ENCODE measurements at places on chromosomes 11 and 22.
A peak's percentile ranks its signal among the peaks of the same experiment; 100 is the strongest.

GRCh38 chr11:120774591-120775386, 249.1 kb upstream of the TBCEL start:
- no peak for DNase-seq

- no peak for DNase-seq
Measured at GRCh38 chr11:71311176-71311925, 59.0 kb upstream of the SHANK2 start.

DNA sequence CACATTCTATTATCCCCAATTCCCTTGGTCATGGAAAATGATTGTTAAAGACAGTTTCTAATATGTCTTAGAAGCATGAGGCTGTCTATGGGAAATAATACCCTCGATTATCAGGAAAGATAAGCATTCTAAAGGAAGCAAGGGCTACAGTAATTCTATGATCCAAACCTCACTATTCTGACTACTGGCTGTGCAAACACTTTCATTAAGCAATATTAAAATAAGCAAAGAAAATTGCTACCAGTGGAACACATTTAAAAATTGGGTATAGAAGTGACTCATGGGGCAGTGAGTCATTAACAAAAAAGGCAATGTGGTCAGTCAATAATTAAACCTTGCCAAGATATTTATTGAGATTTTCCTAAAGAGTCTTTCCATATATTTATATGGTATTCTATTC, 1415.2 kb upstream of the TENM4 start:
- no peak for DNase-seq

- DNase-seq: no peak
Measured at GRCh38 chr11:83706566-83706965, 420.4 kb upstream of the CCDC90B start.

DNA sequence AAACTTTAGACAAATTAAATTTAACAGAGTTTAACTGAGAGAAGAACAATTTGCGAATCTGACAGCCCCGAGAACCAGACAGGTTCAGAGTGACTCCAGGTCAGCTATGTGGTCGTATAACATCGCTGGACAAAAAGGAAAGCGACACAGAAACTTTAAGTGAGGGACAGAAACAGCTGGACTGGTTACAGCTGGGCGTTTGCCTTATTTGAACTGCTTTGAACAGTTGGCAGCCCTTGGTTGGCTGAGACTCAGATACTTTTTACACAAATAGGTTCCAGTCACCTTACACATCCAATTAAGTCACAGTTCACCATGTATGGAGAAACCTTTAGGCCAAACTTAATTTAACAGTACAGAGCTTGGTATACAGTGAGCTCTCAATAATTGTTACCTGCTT, 436.9 kb downstream of the GUCY1A2 start:
- no peak for DNase-seq

DNA sequence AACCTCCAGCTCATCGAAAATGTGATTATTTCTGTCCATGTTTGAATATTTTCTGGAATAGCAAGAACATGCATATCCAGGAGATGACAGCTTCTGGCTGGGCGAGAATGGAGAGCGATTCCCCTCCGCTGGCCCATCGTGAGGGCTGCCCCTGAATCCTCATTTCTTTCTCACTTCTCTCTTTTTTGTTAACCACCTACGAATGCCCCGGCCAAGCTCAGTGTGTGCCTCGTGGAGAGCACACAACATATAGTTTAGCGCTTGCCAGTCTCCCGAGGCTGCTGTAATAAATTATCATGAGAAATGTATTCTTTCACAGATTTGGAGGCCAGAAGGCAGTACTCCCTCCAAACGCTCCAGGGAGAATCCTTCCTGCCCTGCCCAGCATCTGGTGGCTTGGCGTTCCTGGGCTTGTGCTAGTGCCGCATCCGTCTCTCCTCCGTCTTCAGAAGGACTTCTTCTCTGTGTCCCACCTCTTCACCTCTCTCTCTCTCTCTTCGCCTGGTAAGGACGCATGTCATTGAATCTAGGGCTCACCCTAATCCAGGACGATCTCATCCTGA, 1306.0 kb downstream of the TBC1D22A start:
- DNase-seq: no peak

DNA sequence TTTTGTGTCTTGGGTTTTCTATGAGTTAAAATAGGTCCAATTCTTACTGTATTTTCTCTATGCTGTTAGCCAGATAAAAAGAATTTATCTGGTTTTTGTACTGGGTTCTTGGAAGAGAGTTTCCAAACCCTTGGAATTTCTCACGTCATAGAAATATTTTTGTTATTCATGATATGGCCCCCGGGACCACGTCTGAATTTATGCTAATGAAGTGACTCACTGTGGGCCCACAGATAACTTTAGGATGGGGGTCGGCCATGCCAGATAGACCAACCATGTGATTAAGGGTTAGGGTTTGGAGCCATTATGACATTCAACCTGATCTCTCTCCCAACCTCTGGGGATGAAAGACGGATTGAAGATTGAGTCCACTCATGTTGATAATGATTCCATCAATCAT, 35.6 kb upstream of the DDI1 start:
- DNase-seq: peak; percentile 19

DNA sequence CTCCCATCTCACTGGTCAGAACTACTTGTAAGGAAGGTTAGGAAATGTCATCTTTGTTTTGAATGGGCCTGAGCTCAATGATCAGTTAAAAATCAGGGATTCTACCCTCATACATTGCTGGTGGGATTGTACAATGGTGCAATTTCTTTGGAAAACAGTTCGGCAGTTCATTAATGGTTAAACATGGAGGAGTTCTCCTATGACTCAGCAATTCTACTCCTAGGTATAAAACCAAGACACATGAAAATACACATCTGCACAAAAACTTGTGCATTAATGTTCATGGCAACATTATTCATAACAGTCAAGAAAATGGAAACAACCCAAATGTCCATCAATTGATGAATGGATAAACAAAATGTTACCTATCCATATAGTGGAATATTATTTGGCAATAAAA, 4.9 kb upstream of the APOA5 start:
- no peak for DNase-seq

- peak; percentile 72 for DNase-seq
Measured at GRCh38 chr11:62889484-62890437, 9.1 kb downstream of the SLC3A2 start.

DNA sequence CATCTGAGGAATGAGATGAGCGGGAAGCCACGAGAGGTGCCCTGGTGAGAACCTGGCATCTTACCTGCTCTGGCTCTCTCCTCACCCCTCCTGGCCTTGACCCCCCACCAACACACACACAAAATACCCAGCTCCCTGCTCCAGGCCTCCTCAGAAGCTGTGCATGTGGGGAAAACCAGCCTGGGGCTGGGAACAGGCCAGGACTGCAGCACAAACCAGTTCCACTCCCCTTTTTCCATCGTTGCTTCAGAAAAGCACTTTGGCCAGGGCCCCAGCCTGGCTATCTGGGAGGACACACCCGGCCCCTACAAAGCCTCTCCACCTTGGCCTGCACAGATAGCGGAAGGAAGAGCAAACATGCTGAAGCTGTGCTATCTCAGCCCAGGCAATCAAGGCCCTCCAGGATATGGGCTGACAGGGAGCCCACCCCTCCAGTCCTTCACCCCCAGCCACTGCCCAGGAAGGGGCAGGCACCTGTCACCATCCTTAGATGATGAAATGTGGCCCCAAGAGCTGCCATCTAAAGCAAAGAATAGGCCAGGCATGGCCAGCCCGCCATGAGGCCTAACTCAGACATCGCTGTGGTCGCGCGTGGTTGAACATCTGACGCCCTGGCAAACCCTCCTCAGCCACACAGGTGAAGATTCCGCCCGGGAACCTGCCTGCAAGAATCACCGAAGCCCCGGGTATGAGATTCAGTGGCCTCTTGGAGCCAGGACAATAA, 35.4 kb downstream of the PISD start:
- no peak for DNase-seq

- DNase-seq: no peak
Measured at GRCh38 chr11:130825983-130826382, 90.3 kb downstream of the SNX19 start.

DNA sequence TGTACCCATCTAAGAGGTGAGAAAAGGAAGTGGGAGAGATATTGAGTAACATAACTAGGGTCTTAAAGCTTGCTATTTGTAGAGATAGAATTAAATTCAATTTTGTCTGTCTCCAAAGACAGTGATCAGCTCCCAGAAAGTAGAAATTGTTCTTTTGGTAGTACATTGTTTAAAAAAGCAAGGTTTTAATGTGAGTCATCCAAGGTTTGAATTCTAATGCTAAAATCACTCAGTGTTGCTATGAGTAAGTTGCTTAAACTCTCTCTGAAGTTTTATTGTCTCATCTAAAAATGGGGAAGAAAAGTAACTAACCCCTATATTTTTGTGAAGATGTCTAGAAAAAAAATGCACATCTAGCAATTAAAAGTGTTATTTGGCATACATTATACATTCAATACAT, 1004.5 kb upstream of the CCDC90B start:
- peak; percentile 29 for DNase-seq

GRCh38 chr11:113176599-113177360, 137.6 kb upstream of the TTC12 start:
- DNase-seq: peak; percentile 83

GRCh38 chr22:49091917-49092545, 735.6 kb downstream of the BRD1 start:
- DNase-seq: no peak

DNA sequence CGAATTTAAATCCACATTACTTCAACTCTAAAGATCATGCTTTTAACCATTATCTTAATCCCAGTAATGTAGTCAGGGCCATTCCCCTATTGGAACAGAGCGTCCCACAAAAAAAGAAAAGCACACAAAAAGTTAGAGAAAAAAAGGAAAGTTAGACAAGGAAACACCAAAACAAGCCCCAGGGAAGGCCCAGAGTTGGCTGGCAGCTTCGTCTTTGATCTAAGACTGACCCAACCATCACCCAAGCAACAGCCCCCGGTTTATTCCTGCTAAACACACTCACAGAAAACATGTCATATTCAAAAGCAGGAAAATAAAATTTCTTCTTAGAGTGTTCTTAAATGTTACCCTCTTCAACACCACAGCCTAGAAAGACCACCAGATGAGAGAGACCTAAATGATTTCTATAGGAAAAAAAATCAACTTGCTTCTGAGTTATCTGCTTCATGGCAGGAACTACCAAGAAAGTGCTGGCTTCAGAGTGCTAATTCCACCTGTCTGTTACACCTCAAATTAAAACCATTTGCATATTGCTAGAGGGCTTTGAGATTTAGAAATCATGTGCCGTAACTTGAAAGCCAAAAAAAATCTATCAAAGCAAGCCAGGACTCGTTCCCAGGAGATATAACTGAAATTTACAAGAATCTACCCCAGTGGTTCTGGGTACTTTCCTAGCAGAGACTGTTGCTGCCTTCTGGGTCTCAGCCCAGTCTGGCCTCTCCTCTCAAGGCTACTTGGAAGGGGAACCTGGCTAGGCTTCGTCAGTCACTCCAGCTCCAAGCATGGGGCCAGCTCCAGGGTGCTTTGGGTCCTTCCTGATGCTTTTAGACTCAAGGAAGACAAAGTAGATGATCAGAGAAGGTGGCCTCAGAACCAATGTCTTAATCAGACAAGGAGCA, 31.2 kb downstream of the POU2AF3 start:
- no peak for DNase-seq

- no peak for DNase-seq
Measured at GRCh38 chr11:1119604-1120146, 38.1 kb upstream of the MUC5AC start.

- DNase-seq: no peak
Measured at GRCh38 chr11:127023991-127024390, 23.4 kb upstream of the KIRREL3 start.

GRCh38 chr11:86043765-86044503, 24.9 kb downstream of the PICALM start:
- no peak for DNase-seq

- DNase-seq: peak; percentile 37
Measured at GRCh38 chr22:42962295-42963230, 52.4 kb downstream of the PACSIN2 start.

GRCh38 chr11:118783724-118784495, 7.1 kb downstream of the DDX6 start:
- DNase-seq: no peak

GRCh38 chr11:59259047-59259446, 46.3 kb upstream of the MPEG1 start:
- no peak for DNase-seq

GRCh38 chr11:116888024-116888423, 50.6 kb upstream of the APOA1 start:
- DNase-seq: peak; percentile 70

DNA sequence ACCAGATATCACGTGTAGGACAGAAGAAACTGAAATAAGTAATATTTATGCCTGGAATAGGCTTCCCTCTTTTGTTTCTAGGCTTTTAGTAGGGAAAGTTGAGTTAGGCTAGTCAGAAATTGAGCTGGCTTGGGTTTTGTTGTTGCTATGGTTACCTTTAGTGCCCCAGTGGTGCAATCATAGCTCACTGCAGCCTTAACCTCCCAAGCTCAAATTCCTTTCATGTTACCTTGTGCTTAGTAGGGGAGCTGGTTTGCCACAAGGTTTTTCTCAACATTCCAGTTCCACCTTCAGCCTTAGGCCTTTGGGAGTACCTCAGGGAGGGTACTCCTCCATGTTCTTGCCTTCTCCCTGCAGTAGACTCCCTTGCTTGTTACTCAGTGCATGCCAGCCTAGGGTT, 69.1 kb upstream of the SUSD2 start:
- DNase-seq: peak; percentile 20

DNA sequence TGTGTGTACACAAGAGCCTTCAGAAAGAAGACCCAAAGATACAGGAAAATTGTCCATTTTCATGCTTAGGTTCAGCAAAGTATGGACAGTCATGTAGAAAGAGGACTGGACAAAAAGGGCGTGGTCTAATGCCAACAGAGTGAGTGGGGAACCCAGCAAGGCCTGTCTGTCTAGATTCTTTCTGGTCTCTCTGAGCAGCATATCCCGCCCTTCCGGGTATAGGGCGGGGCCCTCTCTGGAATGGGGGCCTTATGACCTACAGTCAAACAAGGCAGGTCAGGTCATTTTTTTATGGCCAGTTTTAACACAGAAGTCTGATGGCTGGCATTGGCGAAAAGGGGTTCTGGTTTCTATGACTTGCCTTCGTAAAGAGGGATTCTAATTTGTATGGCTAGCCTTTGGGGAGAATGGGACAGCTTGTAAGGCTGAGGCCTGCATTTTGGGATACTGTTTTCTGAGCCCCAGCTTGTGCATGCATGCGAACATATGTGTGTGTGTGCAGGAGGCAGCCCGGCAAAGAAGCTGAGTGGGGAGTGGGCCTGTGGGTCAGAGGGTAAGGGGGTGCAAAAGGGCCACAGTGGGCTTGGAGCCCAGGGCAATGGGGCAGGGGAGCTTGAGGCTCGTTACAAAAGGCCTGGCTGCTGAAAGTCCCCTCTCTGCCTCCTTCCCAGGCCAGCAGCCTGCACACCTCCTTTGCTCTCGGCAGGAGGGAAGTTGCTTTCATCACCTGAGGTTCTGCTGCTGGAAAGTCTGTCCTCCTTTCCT, 130.5 kb upstream of the B3GAT1 start:
- DNase-seq: no peak
